ENCODE measurements at places on chromosomes 5 and 9. TPM values are rescaled to one million over a fixed set of nuclear protein-coding genes. Genes with fewer than 3 reads are reported as not detected.

The FCN1 gene
- 23.7 TPM for total RNA-seq

The SLC22A4 gene
- 9.2 TPM for total RNA-seq

- no peak for DNase-seq
These were observed 8.4 kb upstream of the FAM120AOS start for GRCh38 chr9:93461821-93462220.

DNA sequence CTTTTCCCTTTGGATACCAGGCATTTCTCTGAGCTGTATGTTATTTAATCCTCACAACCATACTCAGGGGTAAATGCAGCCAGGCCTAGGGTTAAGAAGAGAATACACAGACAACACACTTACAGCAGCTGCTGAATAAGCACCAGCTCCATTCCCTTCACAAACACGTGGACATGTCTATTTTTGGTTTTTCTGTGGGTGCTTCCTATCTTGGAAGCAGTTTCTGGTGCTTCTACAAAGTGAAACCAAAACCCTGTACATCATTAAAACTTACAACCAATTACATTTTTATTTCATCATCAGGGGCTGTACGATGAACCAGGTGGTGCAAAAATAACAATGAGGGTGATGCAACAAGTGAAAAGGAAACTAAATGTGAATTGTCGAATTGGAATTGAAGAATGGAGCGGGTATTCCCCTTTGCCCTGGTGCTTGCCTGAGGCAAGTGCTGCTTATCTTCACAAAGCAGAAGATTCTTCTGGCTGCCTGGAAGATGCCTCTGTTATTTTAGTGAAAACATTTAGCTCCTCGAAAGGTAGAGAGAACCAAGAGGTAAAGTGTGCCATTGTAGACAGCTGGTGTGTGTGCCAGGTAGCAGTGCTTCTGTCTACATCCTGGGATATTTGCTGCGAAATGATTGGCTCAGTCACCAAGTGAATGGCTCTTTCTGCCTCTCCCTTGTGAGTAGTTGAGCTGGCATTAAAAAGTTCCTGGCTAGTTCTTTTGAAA, 18.6 kb upstream of the IFNB1 start:
- no peak for DNase-seq

GRCh38 chr9:100086097-100086635, 12.6 kb downstream of the ERP44 start:
- no peak for DNase-seq

- DNase-seq = no peak
These were observed 2.4 kb upstream of the OMD start for GRCh38 chr9:92426501-92427145.

The PARP8 gene
- 34.7 TPM for total RNA-seq
